ENCODE measurements at places on chromosomes 1 and 21. TPM values are rescaled to one million over a fixed set of nuclear protein-coding genes. Genes with fewer than 3 reads are reported as not detected.

UBL4B gene
- total RNA-seq, result not detected

SLAMF1 gene
- total RNA-seq, result not detected

PRXL2B gene
- 11.3 TPM for total RNA-seq

KCNE2 gene
- not detected for total RNA-seq

MATN1 gene
- total RNA-seq, result not detected

LIPI gene
- not detected for total RNA-seq
